MCF 10A (cell line): ENCODE measurements at places on chromosomes 5 and 9. TPM values are rescaled to one million over a fixed set of nuclear protein-coding genes. Genes with fewer than 3 reads are reported as not detected.

HRH2 gene
- total RNA-seq, result not detected in 2 replicates

TAF11L8 gene
- not detected in 2 replicates for total RNA-seq

ZCCHC10 gene
- 35.0 and 37.7 TPM in 2 replicates for total RNA-seq

EGFLAM gene
- 9.3 and 11.5 TPM in 2 replicates for total RNA-seq

NMUR2 gene
- total RNA-seq, result not detected in 2 replicates

TNFSF15 gene
- total RNA-seq, result 0.39 and 1.9 TPM in 2 replicates

CMBL gene
- total RNA-seq, result 17.6 and 24.9 TPM in 2 replicates

IFNB1 gene
- not detected in 2 replicates for total RNA-seq

ADAMTS13 gene
- total RNA-seq, result 4.1 and 6.1 TPM in 2 replicates

PALM2AKAP2 gene
- total RNA-seq, result 5.3 and 9.1 TPM in 2 replicates

B4GALT1 gene
- 155 and 184 TPM in 2 replicates for total RNA-seq

GRCh38 chr9:100455470-100455869 lies 17.5 kb upstream of the TMEFF1 start:
- DNase-seq, result no peak

DNA sequence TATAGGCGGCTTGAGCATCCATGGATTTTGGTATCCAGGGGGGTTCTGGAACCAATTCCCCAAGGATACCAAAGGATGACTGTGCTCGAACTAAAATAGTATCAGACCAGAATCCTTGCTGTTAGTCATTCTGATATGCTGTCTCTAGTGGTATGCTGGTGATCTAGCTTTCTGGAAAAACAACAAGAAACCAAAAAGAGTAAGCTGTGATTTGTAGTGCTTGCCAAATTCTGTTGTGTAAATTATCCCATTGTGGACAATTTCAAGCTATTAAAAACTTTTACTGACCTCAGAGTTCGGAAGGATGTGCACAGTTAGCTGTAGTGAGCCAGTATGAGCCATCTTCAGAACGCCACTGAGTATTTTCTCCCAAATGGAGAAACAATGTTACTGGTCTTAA lies 99.0 kb upstream of the FBN2 start:
- no peak for DNase-seq

GRCh38 chr9:35656348-35656747 lies 1.5 kb downstream of the RMRP start:
- DNase-seq, result no peak

GRCh38 chr9:35690294-35690613 lies 529 bp upstream of the TPM2 start:
- DNase-seq, result peak; percentile 30

- DNase-seq, result no peak
Measured at GRCh38 chr9:19199012-19199411, 31.5 kb upstream of the DENND4C start.

GRCh38 chr9:109442716-109443115 lies 55.4 kb downstream of the PTPN3 start:
- peak; percentile 83 for DNase-seq

- no peak for DNase-seq
Measured at GRCh38 chr5:146188358-146188757, 5.9 kb upstream of the LARS1 start.

DNA sequence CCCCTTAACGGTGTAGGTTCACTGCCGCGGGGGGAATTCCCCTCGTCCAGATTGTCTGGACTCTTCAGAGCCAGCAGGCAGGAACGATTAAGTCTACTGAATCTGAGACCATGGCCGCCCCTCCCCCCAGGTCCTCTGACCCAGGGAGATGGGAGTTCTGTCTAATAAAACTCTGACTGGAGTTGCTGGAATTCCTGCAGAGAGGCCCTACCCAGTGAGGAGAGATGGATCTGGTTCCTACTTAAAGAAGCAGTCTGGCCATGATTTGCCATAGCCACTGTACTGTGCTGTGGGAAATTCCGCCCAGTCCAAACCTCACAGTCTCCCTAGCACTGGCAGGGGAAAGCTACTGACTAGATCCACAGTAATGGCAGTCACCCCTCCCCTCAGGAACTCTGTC lies 237.7 kb upstream of the RASA1 start:
- DNase-seq, result no peak

GRCh38 chr9:120481248-120481647 lies 98.7 kb downstream of the CDK5RAP2 start:
- peak; percentile 46 for DNase-seq

DNA sequence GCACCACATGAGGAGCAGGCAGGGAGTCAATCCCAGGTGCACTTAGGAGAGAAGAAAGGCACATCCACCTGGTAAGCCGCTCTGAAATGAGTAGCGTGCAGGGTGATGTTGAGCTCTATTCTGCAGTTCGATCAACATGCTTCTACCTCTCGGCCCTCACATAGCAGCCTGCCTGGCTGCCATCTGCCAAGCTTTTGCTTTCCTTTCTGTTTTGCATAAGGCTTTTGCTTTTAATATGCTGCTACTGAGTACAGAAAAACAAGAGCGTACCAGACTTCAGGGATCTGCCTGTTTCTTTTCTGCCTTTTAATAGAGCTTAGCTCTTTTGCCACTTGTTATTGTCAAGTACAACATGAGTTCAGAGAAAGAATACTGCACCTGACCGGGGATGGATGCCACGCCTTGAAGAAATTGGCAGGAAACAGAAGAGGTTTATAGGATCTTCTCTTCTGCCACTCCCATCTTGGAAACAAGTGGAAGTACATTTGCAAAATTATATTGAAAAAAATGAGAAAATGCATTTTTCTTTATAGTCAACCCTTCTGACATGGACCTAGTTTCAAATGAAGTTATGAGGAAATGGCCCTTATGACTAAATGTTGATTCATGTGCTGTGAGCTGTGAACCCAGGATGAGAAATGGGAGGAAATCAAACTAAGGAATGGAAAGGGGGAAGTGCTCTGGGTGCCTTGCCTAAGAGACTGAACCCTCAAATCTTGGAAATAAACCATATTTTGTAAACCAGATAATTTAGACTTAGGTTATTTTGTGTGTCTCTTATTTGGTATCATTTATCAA lies 4.0 kb upstream of the FCHO2 start:
- peak; percentile 88 for DNase-seq

DNA sequence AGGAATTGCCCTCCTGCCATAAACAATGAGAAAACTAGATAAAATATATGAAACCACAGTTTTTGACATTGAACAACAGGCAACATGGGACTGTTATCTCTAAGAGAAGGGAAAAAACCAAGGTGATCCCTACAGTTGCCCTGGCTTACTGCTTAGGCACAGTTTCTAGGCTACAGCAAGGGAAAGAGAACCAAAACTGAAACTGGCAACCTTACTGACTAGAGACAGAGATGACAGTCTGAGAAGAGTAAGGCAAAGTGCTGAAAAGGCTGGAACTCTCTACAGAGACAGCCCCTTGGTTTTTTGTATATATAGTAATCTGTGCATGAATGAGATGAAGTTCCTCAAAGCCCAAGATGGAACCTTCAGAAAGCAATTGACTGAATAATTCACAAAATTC lies 36.2 kb upstream of the REEP2 start:
- no peak for DNase-seq

GRCh38 chr5:176900780-176901204 lies 1.6 kb upstream of the HK3 start:
- DNase-seq, result no peak

- DNase-seq, result no peak
Measured at GRCh38 chr5:72709341-72709740, 107.1 kb upstream of the TNPO1 start.

- DNase-seq, result no peak
Measured at GRCh38 chr5:135571066-135571609, 7.7 kb downstream of the CXCL14 start.

DNA sequence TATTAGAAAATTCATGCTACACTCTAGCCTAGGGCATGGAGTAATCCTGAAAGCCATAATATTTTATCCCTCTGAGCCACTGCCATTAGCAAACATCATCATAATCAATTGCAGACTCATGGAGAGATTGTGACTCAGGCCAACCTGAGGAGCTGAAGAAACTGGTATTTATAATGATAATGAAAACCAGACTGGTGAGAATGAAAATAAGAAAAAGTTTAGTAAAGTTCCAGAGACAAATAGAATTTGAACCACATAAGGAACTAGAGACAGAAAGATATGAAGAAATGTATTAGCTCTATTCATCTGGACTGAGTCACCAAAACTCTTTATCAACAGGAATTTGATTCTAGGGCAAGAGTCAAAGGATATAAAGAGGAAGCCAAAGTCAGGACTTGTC lies 158.7 kb downstream of the DRD1 start:
- DNase-seq, result no peak

- peak; percentile 24 for DNase-seq
Measured at GRCh38 chr5:13944560-13945199, at the start of gene DNAH5. DNAH5 (minus strand) TSS chr5:13944688; CDS start chr5:13944438, 250 bp downstream.

DNA sequence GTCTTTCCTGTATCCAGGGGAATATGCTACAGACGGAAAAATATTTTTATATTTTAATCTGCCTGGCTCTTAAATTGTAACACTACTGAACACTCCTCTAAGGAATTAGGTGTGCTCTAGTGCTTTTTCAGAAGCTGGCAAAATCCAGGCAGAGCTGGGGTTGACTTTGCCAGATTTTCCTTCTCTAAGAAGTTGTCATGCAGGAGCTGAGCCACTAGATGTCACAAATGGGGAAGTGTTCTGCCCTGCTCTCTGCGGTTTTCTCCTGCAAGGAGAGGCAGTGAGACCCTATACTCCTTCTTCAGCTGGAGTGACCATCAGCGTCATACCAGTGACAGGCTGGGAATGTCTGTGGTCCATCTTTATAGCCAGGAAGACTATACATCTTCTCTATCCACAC lies 112.5 kb downstream of the HAPLN1 start:
- peak; percentile 59 for DNase-seq

- peak; percentile 31 for DNase-seq
Measured at GRCh38 chr5:36691226-36691625, 84.8 kb downstream of the SLC1A3 start.

DNA sequence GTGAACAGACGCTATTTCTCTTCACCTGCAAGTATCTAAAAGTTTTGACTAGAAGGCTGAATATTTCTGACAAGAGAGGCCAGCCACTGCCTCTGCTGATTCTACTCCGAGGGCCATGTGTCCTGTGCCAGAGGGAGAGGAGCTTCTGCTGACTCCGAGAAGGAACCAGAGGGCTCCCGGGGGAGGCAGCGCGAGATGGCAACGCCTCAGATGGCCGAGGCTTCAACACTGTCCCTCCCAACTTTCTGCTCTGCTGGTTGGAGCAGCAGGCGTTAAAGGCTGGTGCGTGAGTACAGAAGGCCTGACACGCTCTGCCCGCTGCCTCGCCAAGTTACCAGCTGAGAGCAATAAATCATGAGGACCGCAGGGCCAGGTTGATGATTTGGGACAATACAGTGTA lies 178.8 kb downstream of the GAPVD1 start:
- no peak for DNase-seq
